Hindlimb muscle (tissue), 1 donor: ENCODE measurements at places on chromosomes 1 and 21. TPM values are rescaled to one million over a fixed set of nuclear protein-coding genes. Genes with fewer than 3 reads are reported as not detected.
A peak's percentile ranks its signal among the peaks of the same experiment; 100 is the strongest.

Gene HCN3
- 4.0 TPM for polyA plus RNA-seq

Gene HSD3B2
- not detected for polyA plus RNA-seq

Gene CTNNBIP1
- 76.8 TPM for polyA plus RNA-seq

Gene CD1B
- polyA plus RNA-seq = not detected

Gene KIF21B
- polyA plus RNA-seq = 1.1 TPM

Gene TMEM125
- not detected for polyA plus RNA-seq

Gene RAB3B
- 0.21 TPM for polyA plus RNA-seq

Gene SELP
- polyA plus RNA-seq = 0.76 TPM

Gene MYOG
- polyA plus RNA-seq = 562 TPM

Gene OPTC
- polyA plus RNA-seq = not detected

DNA sequence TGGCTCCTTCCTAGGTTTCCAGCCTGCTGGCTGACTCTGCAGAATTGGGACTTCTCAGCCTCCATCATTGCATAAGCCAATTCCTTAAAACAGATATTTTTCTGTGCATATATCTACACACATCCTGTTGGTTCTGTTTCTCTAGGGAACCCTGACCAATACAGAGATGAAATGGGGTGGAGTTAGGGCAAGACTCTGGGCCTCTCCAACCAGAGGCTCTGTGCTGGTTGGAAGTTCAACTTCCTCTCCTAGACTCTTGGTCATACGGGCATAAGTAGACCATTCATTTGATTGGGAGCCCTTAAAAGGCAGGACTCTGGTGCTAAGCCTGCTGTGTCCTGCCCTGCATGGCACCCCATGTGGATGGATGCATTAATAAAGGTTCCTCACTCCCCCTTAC lies 55.0 kb downstream of the CNIH3 start:
- no peak for DNase-seq

- DNase-seq = peak; percentile 38
These were observed 4.8 kb downstream of the CLDN8 start for GRCh38 chr21:30211071-30211470.

DNA sequence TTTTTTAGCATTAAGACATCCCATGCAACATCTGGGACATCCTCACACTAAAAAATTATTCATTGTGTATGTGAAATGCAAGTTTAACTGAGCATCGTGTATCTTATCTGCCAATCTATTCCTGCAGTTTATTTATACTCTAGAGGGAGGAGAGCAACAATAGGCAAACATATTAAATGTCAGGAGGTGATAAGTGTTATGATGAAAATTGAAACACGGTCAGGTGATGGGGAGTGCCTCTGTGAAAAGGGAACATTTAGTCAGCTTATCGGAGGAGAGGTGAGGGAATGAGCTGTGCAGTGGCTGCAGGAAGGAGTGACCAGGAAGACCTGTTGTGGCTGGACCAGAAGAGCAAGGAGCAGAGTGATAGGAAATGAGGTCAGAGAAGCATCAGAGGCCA lies 775 bp upstream of the EFCAB14 start:
- DNase-seq = no peak

DNA sequence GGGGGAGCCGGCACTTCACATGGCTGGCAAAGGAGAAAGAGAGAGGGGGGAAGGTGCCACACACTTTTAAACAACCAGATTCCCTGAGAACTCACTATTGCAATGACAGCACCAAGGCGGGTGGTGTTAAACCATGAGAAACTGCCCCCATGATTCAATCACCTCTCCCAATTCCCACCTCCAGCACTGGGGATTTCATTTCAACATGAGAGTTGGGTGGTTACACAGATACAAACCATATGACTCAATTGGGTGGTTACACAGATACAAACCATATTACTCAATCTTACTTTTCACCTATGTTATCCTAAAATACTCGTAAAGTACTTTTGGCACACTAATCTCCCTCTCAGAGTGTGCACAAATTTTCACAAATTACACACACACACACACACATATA lies 1097.5 kb upstream of the TMPRSS15 start:
- no peak for DNase-seq

GRCh38 chr1:96553811-96554210 lies 167.8 kb upstream of the PTBP2 start:
- DNase-seq = no peak

DNA sequence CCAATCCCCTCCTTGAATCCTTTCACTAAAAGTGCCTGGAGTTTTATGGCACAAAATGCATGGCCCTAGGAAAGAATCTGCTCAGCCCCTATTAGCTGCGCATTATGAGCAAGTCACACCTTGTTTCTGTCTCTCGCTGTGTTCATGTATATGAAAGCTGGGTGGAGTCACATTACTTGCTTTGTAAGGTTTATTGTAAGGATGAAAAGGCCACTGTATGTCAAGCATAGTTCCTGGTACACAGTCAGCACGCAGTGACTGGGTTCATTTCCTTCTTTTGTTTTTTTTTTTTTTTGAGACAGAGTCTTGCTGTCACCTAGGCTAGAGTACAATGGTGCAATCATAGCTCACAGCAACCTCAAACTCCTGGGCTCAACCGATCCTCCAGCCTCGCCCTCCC lies 6.7 kb upstream of the SLC9A1 start:
- no peak for DNase-seq

DNA sequence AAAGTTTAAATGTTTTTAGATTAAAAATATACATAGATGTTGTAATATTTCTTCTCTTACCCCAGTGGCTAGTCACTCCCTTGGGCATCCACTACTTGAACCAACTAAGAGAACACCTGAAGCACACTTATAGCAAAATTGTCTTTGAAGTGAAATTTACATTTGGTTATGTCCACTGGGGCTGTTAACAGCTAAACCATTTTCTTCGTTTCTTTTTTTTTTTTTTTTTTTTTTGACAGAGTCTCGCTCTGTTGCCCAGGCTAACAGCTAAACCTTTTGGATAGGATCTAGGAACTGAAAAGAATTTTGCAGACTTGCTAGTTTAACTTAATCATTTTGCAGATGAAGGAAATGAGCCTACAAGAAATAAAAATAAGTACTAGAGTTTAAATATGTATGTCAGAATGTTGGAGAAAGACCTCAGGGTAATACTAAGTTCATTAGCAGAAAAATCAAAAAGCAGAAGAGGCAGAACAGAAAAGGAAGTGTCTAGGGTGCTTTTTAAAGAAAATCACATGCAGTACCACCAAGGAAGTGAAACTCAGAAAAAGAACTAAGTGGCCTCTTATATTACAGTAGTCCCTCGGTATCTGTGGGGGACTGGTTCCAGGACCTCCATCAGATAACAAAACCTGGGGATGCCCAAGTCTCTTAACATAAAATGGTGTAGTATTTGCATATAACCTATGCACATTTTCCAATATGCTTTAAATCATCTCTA lies 11.8 kb downstream of the DRAM2 start:
- no peak for DNase-seq

DNA sequence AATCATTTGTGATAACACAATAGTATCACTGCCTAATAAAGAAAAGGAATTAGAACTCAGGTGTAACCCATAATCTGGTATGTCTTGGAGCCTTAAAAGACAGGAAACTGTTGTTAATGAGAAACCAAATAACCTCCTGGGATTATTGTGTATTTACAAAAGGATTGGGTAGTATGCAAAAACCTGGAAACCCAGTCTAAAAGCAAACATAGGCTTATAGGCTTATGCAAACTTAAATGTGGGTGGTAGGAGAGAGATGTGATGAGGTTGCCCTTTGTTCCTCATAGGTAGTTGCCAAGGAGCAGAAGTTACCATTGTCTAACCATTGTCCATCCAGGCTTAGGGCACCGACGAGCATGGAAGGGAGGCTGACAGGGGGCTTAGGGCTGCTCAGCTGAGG lies 165.8 kb downstream of the AK5 start:
- DNase-seq = no peak

- no peak for DNase-seq
These were observed 297.2 kb downstream of the TGFB2 start for GRCh38 chr1:218642033-218642948.

- no peak for DNase-seq
These were observed 105.2 kb downstream of the SUSD4 start for GRCh38 chr1:223258751-223259198.

DNA sequence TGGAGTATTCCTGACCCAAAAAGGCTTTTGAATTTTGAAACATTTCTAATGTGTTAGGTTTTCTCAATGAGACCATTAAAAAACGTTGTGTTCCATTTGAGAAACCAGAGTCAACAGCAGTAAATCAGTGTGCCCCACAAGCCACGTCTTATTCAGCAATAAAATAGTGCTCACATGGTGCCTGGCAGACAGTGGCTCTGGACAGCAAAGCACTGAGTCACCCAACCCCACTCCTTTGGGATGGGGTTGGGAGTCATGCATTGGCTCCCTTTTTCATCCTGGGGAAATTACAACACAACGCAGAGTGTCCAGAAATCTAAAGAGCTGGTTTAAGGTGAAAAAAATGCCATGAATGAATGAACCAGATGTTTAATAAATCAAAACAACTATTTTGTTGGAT lies 46.5 kb downstream of the KCNJ15 start:
- DNase-seq = no peak

DNA sequence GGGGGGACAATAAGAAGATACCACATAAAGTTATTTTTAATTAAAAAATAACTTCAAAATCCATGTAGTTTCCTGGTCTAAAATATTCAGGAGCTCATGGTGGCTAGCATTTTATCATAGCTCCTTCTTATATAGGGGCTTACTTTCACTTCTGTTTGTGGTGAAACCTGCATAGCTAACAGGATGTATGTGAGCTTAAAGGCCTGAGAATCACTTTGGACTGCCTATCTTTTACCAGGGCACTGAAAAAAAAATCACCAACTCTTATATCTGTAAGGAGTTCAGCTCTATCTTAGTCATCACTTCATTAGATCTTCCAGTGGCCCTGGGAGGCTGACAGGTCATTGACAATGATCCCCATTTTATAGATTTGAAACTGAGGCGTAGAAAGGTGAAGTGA lies 21.3 kb downstream of the UROD start:
- DNase-seq = no peak

DNA sequence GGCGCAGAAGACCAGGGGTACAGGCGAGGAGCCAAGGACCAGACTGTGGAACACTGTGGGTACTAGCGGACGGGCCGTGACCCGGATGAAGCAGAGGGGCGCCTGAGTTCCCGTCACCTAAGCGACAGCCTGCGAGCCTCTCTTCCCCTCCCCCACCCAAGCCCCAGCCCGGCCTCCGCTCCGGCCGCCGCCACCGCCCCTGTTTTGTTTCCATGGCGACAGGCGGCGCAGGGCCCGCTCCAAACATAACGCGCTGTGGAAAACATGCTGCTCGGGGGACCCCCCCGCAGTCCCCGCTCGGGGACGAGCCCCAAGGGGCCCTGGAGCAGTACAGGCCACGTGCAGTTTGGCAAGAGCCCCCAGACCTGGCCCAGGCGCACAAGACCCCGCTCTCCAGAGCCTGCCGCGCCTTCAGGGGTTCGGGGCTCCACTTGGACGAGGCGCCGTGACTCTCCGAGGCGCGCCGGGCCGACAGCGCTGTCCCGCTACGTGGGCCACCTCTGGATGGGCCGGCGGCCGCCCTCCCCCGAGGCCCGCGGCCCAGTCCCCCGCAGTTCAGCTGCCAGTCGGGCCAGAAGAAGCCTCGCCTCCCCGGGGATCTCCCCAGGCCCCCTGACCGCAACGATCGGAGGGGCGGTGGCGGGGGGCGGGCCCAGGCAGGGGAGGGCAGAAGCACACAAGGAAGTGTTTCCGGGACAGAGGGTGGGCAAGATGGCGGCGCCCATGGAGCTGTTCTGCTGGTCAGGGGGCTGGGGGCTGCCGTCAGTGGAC lies at the start of gene MTX1:
Gene MTX1, plus strand, starts transcription at position 155 of the 771 bp plus-strand sequence. Its CDS starts 110 bp downstream, at position 265.
- peak; percentile 95 for DNase-seq

DNA sequence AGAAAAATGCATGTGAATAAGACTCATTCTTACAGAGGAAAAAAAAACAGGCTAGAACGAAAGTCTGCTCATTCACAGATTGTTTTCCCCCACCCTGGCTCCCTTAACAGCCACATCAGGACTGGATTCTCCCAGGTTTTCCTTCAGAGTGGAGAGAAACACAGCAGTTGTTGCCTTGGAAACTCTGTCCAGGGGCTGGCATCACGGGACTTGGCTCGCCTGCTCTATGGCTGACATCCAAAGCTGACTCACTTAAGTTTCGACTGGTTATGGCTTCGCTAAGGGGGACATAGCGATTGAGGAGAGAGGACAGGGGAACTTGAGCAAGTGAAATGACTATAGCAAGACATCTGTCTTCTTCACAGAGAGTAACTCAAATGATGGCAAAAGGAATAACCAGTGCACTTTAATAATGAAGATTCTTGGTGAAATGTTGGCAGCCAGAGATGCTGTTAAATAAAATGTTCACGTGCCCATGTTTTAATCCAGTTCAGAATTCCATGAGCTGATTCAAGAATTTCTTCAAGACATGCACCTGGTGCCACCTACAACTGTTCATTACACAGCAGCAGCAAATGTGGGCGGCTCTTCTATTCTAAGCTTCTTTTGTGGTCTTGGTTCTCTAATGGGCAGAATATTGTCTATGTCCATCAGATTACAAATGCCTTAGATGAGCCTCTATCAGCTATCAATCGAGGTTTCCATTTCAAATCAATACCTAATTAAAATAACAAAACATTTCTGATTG lies 21.8 kb downstream of the MIS18A start:
- peak; percentile 85 for DNase-seq

DNA sequence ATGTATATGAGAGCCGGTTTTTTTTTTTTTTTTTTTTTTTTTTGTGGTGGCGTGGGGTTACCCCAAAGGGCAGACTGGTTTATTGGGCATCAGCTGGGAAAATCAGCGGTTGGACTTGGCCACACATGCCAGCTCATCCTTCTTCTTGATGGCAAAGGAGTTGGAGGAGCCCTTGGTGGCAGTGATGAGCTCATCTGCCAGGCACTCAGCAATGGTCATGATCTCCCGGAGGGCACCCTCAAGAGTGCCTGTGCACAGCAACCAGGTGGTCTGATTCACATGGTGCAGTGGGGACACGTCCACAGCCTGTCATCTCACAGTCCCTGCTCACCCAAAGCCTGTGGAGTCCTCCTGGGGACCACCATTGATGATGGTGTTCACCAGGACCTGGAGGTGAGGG lies 62.0 kb downstream of the MRPS6 start:
- DNase-seq = no peak

DNA sequence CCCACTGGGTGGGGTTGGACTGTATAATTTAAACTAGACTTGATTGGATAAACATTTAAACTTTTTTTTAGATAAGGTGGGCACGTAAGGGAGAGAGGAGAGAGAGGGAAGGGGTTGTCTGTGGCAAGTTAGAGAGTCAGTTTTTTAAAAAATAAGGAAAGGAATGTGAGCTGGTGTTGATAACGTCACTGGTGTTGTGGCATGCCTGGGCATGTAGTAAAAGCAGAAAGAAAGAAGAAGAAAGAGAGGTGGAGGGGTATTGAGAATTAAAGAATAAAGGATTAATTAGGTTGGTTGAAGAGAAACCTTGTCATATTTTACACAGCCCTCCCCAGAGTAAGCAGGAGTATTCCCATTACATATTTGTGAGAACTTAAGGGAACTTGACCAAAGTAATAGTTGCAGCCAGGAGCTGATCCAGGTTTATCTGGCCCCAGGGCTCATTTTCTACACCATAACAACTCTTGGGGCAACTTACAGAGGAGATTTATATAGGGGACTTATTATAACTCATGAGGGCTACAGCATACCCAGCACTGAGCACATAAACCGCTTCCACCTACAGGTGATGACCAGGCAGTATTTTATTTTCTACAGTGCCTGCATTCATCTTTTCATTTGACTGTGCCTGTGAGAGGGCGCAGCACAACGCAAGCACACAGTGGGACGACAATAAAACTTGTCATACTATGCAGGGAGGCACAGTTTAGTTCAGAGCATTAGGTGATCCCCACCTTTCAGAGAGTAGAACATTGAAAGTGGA lies 70.2 kb downstream of the CCDC30 start:
- DNase-seq = no peak
